ENCODE measurements at places on chromosomes 16 and 17.
A peak's percentile ranks its signal among the peaks of the same experiment; 100 is the strongest.

GRCh38 chr17:2736956-2737355 is 12.5 kb downstream of the CCDC92B start:
- no peak for DNase-seq

- no peak for DNase-seq
These were observed 1.2 kb downstream of the JPT1 start for GRCh38 chr17:75152922-75153779.

DNA sequence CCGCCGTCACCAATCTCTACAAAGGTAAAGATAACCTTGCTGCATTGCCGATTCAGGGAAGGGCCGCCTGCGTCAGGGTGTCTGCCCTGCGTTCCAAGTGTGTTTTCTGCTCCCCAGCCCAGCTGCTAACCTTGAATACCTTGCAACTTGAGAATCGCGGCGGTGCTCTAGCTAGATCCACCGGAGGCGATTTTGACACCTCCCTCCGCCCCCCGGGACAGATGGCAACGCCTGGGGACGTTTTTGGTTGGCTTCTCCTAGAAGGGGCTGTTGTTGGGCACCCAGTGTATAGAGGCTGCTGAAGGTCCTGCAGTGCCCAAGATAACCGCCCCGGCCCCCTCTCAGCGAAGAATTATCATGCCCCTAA is 1.5 kb downstream of the HAPSTR1 start:
- DNase-seq: no peak

GRCh38 chr16:86476956-86477534 is 33.3 kb upstream of the FOXF1 start:
- DNase-seq: no peak

GRCh38 chr17:66549731-66550207 is 247.4 kb downstream of the PRKCA start:
- no peak for DNase-seq

- DNase-seq: no peak
These were observed 102.6 kb upstream of the HS3ST3A1 start for GRCh38 chr17:13704333-13704732.

GRCh38 chr17:44646280-44646679 is 10.0 kb upstream of the MEIOC start:
- DNase-seq: no peak

- no peak for DNase-seq
These were observed 41.9 kb upstream of the ENDOV start for GRCh38 chr17:80372922-80373570.

- DNase-seq: no peak
These were observed 7.0 kb upstream of the NACA2 start for GRCh38 chr17:61598014-61598413.

DNA sequence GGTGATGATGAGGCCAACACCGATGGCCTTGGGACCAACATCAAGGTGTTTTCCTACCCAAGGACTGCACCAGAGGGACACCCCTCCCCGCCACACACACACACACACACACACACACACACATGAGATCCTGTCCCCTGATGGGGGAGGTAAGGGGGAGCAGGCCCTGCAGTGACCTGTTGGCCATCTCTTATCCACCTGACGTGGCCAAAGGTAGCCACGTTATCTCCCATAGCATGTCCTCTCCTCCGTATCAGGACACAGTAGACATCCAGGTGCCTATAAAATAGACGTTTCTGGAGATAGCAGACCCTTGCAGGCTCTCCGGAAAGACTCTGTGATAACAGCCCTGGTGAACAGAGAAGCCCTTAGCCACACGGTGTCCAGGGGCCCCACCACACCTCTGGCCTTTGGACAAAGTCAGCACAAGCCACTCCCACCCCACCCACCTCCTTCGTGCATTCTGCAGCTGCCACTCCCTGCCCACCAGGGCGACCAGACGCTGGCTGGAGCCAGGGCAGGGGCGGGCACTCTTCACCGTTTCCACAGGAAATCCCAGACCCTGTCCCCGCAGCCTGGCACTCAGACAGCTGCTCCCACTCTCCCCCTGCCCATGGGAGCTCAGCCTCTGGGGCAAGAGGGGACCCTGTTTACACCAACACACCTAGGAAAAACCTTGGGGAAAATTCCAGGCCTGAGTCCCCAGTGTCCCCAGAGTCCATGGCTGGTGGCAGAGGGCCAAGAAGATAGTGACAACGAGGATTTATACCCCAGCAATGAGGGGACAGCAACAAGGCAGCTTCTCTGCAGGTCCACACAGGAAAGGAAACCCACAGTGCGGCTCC is 15.4 kb upstream of the ENPP7 start:
- DNase-seq: no peak

DNA sequence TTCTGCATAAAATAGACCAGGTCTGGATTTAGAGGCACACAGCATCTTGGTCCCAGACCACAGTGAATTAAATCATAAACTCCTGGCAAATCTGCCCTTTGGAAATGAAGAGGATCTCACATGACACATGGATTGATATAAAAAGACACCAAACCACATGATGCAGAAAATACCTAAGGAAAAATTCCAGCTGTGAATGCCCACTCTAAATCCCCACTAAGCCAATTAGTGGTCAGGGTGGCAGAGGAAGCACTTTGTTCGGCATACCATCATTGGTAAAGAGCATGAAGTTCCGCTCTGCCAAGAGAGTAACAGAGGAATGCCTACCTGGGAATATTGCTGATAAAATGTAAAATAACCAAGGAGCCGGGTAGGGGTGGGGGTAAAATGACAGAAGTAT is 32.4 kb upstream of the NOL11 start:
- no peak for DNase-seq

GRCh38 chr16:21959050-21959449 is 5.9 kb downstream of the UQCRC2 start:
- no peak for DNase-seq

GRCh38 chr17:82236142-82236971 is 7.5 kb downstream of the SLC16A3 start:
- DNase-seq: peak; percentile 84

- DNase-seq: no peak
These were observed 365.6 kb downstream of the GRIN2A start for GRCh38 chr16:9816644-9817043.

GRCh38 chr17:73628642-73629552 is 15.3 kb downstream of the SDK2 start:
- DNase-seq: no peak

GRCh38 chr17:82031885-82032627 is 578 bp downstream of the RAC3 start:
- DNase-seq: no peak

DNA sequence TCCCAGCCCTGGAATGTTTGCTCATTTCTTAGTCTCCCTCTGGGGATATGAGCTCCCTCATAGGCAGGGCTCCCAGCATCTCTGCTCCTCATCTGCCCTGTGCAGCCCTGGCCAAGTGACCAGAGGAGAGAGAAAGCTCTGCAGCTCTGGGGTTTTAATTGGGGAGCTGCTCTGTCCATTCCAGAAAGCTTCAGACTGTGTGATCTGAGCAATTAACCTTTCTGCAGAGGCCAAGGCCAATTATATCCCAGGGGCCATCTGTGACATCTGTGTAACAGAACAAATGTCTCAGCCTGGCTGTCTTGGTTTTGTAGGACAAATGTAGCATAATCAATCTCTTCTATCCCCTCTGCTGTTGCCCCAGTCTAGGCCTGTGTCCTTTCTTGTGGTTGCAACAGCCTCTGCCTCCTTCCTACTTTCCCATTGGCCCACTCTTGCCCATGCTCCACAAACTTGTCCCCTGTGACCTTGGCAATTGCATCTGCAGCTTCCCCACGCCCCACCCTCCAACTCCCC is 156.0 kb downstream of the GSG1L start:
- DNase-seq: no peak

- DNase-seq: no peak
These were observed 41.8 kb upstream of the SLC38A10 start for GRCh38 chr17:81336930-81337325.

- DNase-seq: no peak
These were observed 65.9 kb downstream of the RBFOX1 start for GRCh38 chr16:7398536-7398935.

DNA sequence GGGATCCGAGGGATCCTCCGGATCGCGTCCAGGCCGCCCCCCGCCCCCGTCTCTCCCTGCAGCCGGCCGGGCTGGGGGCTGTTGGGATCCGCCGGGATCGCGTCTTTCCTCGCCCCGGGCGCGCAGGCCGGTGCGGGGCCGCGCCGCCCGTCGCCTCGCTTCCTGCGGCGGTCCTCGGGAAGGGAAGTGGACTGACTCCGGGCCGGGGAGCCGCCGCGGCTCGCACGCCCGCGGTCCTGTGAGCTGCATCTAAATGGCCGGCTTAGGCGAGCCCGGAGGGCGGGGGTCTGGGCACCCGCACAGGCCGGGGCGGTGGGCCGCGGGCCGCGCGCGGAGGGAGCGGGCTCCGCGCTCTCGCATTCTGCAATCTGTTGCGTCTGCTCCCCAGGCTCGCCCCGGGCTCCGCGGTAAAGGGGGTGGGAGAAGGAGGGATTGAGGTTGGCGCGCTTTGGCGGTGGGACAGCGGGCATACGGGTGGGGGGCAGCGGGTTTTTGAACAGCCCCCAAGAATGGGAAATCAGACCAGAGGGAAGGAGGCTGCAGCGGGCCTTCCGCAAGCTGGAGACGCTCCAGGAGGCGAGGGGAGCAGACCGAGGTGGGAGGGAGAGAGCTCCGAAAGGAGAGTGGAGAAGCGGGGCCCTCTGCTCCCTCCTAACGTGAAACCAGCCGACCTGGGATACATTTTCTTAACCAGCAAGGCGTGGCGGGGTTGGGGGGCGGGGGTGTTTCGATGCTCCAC is 2.2 kb downstream of the TMEM132E start:
- no peak for DNase-seq

- no peak for DNase-seq
These were observed 13.4 kb downstream of the ABCA8 start for GRCh38 chr17:68941761-68942160.

DNA sequence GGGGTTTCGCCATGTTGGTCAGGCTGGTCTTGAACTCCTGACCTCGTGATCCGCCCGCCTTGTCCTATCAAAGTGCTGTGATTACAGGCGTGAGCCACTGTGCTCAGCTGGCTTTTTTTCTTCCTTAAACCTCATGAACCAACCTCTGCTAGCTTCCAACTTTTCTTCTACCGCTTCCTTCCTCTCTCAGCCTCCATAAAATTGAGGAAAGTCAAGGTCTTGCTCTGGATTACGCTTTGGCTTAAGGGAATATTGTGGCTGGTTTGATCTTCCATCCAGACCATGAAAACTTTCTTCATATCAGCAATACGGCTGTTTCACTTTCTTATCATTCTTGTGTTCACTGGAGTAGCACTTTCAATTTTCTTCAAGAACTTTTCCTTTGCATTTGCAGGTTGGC is 57.5 kb upstream of the SDK2 start:
- no peak for DNase-seq

DNA sequence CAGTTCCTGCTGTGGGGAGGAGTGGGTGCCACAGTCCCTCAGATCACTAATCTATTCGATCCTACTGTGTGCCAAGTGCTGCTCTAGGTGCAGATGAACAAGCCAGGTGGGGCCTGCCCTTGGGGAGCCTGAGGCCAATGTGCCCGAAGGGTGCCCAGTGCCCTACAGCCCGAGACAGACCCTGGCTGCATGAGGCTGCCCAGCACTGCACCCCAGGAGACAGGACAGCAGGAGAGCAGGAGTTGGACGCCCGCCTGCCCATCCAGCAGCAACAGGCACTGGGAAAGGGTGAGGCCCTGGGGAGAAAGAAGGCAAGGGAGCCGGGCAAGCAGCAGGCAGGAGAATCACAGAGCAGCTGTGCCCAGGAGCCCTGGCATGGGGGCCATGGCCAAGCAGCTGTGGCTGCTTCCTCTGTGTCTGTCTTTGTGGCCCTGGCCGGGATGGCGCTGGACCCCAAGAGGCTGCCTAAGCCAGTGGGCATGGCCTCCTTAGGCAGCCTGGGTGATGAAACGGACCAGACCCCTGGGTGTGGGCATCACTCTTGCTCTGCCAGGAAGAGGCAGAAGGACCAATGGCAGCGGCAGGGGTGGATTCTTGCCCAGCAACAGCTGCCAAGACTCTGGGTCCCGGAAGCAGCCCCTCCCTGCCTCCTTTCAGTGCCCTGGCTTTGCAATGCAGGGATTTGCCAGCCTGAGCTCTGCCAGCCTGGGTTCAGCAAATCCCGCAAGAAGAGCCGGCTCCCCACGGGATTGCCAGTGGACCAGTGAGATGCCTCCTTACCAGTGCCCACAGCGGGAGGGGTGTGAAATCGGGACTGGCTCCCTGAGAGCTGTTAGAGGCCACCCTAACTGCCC is 179.6 kb upstream of the TNRC6C start:
- peak; percentile 82 for DNase-seq

DNA sequence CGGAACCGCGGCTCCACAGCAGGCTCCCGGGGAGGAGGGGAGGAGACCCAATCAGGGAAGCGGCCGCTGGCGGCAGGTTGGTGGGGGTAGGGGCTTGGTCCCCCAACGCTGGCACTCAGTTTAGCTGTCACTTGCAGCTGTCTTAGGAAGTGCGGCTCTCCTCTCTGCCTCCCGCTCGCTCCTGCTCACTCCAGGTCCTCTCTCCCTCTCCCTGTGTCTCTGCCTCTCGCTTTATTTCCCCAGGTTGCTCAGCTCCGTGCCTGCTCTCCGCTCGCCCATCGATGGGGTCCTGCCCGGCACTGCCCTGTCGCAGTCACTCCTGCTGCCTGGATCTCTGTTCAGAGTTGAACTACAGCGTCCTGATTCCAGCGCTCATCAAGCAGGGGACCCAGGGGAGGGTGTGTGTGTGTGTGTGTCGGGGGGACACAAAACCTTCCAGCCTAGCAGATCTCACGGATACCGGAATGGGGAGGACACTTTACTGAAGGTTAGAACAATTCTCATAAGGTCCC is 145.6 kb downstream of the ENGASE start:
- no peak for DNase-seq

DNA sequence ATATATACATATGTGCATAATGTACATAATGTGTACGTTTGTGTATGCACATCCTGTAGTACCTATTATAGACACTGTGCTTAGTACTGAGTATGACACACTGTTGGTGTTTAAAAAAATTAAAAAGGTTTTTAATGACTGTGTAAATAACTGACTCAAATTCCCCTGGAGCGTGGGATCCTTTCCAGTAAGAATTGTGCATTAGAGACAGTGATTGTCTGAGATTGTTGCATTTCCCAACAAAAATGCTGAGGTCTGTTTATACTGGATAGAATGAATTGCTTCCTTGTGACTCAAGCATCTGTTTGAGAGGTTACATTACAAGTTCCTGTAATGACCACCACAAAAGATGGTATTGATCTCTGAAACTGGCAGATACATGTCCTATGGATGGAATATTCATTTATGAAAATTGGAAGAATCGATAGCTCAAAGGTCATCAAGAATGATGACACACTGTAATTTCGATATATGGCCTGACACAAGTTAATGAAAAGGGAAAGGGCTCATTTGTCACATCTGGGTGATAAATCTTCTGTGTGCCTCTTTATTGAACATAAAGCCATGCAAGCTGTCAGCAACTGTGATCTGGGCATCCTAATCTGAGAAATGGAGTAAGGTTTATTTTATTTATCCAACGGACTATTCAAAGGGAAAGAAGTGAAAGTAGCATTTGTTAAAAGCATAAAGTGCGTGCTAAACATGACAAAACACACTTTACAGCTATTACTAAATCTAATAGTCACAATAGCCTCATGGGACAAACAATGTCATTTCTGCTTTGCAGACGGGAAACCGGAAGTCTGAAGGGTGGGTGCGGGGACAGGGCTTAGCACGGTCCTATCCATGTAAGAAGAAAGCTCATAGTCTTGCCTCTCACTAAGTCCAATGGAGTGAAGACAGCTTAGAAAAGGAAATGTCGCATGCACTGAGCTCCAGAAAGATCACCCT is 228.8 kb downstream of the CDH11 start:
- DNase-seq: no peak

GRCh38 chr17:72151565-72152386 is 31.0 kb downstream of the SOX9 start:
- no peak for DNase-seq

- DNase-seq: no peak
These were observed 66.1 kb downstream of the SREBF1 start for GRCh38 chr17:17770632-17771044.

- DNase-seq: no peak
These were observed 48.6 kb upstream of the CNTNAP4 start for GRCh38 chr16:76228546-76229146.
